Sigmoid colon (tissue), 7 donors: ENCODE measurements at places on chromosomes 7 and 10. TPM values are rescaled to one million over a fixed set of nuclear protein-coding genes. Genes with fewer than 3 reads are reported as not detected.

DNA sequence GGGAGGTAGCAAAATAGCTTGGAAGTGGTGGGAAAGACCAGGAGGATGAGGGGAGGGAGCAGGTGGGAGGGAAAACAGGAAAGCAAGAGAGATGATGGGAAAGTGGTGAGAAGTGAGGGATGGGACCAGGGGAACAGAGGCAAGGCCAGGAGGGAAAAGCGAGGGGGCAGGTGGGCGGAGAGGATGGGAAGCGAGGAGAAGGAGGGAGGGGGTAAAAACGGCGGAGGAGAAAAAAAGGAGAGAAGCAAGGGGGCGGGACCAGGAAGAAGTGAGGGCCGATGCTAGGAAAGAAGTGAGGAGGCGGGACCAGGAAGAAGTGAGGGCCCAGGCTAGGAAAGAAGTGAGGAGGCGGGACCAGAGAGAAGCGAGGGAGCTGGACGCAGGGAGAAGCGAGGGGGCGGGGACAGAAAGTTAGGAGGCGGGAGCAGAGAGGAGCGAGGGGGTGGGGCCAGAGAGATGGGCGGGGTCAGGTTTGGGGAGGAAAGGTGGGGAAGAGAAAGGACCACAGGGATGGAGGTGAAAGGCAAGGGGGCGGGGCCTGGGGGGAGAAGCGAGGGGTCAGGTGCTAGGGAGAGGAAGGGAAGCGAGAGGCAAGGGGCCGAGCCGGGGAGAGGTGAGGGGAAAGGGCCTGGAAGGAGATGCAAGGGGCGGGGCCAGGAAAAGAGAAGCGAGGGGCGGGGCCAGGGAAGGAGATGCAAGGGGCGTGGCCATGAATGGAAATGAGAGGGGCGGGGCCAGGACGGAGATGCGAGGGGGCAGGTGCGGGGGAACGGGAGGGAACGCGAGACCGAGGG, 984 bp downstream of the SMURF1 start:
- peak; percentile 98 for DNase-seq

DNA sequence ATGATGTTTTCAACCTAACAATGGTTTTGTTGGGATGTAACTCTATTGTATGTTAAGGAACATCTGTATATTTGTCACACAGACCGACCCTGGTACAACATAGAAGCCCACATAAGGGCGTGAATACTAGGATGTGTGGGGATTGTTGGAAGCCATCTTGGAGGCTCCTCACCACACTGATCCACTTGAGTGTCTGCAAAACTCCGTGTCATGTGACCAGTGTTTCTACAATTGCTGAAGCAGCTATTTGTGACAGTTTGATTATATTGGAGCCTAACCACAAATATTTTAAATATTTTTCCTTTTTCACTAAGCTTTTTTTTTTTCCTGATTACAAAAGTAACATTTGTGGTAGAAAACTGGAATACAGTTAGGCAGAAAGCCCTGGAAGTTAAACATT, 27.9 kb downstream of the RALA start:
- no peak for DNase-seq

Gene LEP
- total RNA-seq: 0.27 TPM

Gene ATRNL1
- 8.3 TPM for total RNA-seq

DNA sequence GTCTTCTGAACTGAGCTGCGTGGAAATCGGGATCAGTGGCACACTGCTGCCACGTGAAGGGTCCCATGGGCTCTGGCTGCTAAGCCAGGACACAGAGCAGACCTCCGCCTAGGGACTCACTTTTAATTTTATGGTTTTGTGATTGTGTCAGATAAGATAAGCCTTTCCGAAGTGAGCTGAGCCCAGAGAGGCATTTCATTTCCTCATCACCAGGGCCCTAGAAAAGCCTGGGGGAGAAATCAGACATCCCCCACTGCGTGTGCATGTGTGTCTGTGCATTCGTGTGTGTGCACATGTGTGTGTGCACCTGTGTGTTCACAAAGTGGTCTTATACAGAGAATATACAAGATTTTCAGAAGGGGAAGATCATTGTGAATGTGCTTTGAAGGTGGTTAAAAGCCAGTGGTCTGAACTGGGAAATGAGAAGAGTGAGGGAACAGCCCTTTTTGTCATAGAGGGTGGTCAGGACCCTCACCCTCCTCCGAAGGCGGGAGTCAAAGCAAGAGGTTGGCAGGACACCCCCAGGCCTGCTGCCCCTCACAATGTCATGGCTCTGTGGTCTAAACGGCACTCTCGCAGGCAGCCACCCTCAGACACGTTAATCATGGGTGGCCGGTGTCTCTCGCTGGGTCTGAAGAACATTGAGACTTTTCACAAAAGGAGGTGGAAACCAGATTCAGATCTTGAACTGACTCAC, 176.1 kb upstream of the PFKP start:
- no peak for DNase-seq

Gene COL28A1
- 22.8 TPM for total RNA-seq

GRCh38 chr10:24383681-24384106, 174.8 kb downstream of the KIAA1217 start:
- DNase-seq: peak; percentile 94

DNA sequence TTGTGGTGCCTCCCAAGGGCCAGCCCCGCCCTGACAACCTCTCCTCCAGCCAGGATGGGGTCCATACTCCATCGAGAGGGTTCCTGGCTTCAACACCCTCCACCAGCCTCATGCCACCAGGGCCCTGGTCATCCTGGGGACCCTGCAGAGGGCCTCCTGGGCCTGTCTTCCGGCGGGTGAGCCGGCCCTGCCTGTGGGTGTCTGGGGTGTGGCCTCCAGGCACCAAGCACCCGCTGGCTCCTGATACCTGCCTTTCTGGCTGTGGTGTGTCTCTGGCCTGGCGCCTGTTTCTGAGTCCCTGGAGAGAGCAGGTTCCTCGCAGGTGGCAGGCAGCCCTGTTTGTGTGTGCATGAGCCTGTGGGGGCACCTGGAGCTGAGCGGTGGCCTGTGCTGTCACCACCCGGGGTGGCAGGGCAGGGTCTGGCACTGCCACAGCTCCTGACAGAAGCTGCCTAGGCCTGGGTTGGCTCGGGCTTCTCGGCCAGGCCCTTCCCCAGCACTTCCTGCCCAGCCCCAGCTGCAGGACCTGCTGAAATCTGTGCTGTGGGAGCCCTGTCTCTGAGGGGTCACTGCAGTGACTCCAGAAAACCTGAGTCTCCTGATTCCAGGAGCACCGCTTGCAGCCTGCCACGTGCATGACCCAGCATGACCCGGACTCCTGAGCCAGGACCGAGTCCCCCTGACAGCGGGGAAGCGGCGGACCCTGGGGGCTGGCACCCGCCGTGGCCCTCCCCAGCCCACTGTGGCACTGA, 18.4 kb downstream of the ADAM8 start:
- no peak for DNase-seq

Gene KCNK18
- not detected for total RNA-seq

DNA sequence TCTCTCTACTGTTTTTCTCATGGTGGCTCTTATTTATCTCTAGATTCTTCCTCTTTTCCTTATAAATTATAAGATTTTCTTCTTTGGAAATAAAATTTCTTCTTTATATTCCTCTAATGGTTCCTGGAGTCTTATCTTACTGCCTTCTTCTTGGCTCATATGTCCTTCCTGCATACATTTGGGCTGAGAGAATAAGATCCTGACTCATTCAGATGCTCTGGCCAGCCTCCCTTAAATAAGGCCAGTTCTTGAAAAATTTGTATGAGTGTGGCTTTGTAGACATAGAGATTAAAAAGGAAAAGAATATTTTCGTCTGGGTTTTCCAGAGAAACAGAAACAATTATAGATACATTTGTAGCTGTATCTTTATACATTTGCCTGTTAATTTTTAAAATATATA, 411.3 kb downstream of the KIF20B start:
- no peak for DNase-seq

DNA sequence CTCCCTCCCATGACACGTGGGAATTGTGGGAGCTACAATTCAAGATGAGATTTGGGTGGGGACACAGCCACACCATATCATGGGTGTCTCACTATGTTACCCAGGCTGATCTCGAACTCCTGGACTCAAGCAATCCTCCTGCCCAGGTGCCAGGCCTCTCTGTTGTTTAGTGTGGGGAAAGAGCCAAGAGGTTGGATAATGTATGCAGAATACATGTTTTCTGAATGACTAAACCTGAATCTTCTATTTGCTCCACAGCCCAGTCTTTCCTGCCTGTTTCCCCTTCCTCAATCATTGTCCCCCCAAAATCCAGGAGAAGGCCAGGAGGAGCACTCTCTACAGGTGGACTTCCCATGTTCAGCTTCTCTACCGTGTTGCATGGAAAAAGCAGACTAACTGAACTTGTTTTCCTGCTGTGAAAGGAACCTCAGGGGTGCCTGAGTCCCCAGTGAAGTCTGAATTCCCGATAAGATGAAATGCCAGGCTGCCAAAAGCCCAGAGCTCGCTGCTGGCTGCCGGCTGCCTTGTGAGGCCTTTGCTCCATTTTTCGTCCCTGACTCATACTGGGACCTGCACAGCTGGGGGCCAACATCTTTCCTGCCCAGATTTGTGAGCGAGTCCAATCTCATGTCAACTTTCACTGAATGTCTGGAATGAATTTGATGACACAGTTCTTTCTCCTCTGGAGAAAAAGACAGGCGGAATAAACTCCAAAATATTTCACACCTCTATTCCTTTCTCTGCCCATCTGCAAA, 588.0 kb downstream of the CALN1 start:
- no peak for DNase-seq

DNA sequence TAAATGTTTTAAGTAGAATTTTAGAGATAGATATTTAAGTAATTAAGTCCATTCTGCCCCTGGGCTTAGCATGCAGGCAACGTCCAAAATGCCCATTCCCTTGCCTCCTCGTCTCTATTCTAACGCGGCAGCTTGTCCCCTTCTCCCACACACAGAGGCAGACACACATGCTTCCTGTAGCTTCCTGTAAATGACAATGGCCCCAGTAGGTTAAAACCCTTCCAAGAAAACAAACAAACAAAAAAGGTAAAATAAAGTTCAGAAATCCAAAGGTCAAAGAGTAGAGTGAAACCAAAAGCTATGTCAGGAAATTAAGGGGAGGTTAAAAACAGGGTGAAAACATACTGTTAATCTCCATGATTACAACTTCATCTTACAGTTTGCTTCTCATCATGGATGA, 857.6 kb downstream of the GATA3 start:
- DNase-seq: no peak

DNA sequence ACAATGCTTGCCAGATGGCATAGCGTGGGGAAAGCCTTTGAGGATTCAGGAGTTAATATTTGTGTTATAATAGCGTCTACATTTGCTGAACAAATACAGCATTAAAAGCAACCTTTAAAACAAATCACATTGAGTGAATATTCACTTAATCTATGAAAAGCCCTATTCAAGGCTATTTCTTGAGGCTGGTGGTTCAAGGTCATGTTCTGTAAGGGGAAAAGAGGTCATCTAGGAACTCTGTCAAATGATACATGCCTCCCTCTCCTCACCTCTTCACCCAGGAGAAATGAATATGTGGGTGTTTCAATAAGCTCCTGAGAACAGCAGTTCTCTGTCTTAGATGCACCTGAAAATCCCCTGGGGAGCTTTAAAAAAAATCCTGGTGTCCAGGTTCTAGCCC, 303.0 kb downstream of the ELMO1 start:
- DNase-seq: no peak
